ENCODE measurements at places on chromosomes 11 and 22.

- no peak for DNase-seq
Measured at GRCh38 chr22:46561435-46561905, 24.1 kb upstream of the CELSR1 start.

DNA sequence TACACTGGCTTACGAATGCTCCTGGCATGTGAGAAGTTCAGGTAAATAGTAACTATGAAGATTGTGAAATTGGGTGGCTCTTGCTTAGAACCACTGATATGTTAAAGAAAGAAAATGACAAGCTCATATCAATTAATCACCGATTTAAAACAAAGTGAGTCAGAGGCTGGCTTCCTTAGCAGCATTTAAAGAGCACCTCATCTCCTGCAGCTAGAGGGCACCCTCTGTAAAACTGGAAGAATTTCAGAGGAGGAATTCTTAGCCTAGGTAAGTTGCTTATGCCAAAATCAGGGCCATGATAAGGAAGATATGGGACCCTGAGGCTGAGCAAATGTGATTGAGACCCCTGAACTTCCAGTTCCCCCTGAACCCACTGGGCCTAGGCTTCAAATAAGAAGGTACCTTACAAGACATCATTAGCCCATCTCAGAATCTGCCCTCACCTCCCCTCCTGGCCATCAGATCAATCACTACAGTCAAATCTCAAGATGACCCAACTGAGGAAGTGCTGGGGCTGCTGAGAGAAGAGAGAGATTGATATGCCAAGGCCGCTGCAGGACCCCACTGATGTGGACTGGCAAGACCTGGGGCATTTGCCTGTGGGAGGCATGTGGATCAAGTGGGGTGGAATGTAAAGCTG lies 8.6 kb upstream of the CD3E start:
- DNase-seq, result no peak

GRCh38 chr22:44554411-44554810 lies 56.4 kb upstream of the RTL6 start:
- DNase-seq, result no peak

DNA sequence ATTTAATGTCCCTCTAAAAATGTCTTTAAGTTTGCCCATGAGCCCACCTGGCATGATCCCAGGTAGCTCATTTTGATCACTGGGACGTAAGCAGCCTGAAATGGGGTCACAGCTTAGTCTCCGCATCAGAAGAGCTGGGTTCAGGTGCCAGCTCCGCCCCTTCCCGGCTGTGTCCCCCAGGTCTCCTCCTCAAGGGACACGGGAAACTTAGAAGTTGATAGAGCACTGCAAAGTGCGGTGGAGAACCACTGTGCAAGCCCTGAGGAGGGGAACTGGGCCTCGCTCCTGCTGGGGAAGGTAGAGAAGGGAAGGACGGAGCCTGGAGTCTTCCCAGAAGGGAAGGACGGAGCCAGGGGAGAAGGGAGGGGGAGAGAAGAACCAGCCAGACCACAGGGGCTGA lies 7.7 kb downstream of the TOM1 start:
- no peak for DNase-seq

DNA sequence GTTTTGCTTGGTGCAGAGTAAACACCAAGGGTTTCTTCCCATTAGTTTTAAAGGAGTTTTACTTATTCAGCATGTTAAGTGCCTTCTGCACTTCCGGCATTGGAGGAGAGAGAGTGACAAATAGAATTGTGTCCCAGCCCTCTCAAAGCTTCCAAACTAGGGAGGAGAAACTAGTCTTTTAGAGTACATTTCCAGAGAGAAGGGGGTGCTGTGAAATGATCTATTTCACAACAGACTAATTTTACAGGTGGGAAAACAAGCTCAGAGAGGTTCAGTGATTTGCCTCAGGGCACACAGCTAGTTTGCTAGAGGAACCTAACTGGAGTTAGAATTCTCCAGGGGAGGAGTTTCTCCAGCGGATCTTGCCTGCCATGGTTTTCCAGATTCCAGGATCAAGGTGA lies 12.6 kb downstream of the MPST start:
- no peak for DNase-seq

DNA sequence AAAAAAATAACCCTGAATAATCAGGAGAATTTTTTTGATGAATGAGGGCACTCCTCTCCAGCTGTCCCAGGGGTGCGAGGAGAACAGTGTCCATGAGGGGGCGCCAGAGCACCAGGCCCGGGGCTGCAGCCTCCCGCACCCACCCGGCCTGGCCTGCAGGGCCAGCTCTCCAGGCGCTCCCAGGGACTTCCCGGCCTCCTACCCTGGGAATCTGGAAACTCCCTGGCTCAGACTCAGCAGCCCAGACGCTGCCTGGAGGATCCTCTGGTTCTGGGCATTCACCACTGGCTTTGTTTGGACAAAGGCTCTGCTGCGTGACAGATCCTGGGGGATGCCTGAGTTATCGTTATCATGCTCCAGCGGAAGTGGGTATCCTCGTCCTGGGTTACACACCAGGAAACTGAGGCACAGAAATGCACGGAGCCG lies 31.0 kb downstream of the MCM5 start:
- no peak for DNase-seq

GRCh38 chr22:49995361-49996118 lies 17.0 kb downstream of the IL17REL start:
- DNase-seq, result no peak
